ENCODE measurements at places on chromosomes 1 and 21. TPM values are rescaled to one million over a fixed set of nuclear protein-coding genes. Genes with fewer than 3 reads are reported as not detected.

C1orf87 gene
- total RNA-seq = not detected

- peaks cover 21% of the 10 kb centered on the region for H3K27me3 ChIP-seq
- no peak overlapping the region for H3K4me3 ChIP-seq
- H3K4me1 ChIP-seq = no peaks in the 10 kb centered on the region
- no peak overlapping the region for H3K27ac ChIP-seq
- H3K36me3 ChIP-seq = no peaks in the 10 kb centered on the region
Measured at GRCh38 chr1:224087286-224087794, 26.6 kb upstream of the FBXO28 start.

DNA sequence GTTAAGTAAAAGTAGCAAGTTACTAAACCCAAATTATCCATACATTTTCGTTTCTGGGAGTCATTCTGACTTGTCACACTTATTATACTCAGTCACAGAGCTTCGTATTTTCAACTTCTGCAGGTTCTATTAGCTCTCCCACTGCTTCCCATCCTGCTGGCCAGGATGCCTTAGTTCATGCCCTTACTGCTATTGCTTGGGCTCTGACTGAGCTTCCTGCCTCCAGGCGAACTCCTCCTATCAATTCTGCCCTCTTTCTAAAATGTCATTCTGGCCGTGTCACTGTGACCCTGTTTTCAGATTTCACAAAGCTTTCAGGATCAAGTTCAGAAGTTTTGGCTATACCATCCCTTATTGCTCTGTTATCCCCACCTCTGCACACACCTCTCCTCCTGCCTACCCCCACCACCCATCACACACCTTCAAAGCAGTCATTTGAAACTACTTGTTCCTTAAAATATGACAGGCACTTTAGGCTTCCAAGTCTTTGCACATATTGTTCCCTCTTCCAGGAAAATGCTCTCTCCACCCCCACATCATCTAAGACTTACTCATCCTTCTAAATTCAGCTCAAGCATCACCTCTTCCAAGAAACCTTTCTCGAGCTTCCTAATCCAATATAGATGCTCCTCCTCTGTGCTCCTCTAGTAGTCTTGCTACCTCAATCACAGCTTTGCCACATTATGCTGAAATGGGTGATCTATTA, 278.0 kb downstream of the BRINP2 start:
- DNase-seq = no peak
- H3K36me3 ChIP-seq = no peaks in the 10 kb centered on the region
- H3K27me3 ChIP-seq = no peaks in the 10 kb centered on the region
- H3K4me1 ChIP-seq = no peaks in the 10 kb centered on the region

GRCh38 chr1:190179817-190180216, 297.8 kb downstream of the BRINP3 start:
- no peak for DNase-seq
- H3K36me3 ChIP-seq = no peaks in the 10 kb centered on the region
- H3K4me3 ChIP-seq = no peak overlapping the region
- no peaks in the 10 kb centered on the region for H3K27me3 ChIP-seq

KRTAP23-1 gene
- total RNA-seq = not detected

GRCh38 chr1:98555814-98556213, 105.7 kb upstream of the SNX7 start:
- no peaks in the 10 kb centered on the region for H3K36me3 ChIP-seq
- no peaks in the 10 kb centered on the region for H3K27me3 ChIP-seq
- no peaks in the 10 kb centered on the region for H3K4me1 ChIP-seq
- no peak overlapping the region for H3K4me3 ChIP-seq

RGL1 gene
- total RNA-seq = 2.8 TPM

CAPN8 gene
- total RNA-seq = not detected

- H3K4me1 ChIP-seq = no peaks in the 10 kb centered on the region
- H3K4me3 ChIP-seq = no peak overlapping the region
- H3K36me3 ChIP-seq = no peaks in the 10 kb centered on the region
- H3K27me3 ChIP-seq = peaks cover 2% of the 10 kb centered on the region
Measured at GRCh38 chr1:204873176-204873575, 2.5 kb downstream of the NFASC start.

GRCh38 chr1:207366022-207366421, 44.5 kb downstream of the CD55 start:
- no peak overlapping the region for H3K27ac ChIP-seq
- DNase-seq = no peak
- H3K27me3 ChIP-seq = no peaks in the 10 kb centered on the region
- H3K4me1 ChIP-seq = no peaks in the 10 kb centered on the region
- peaks cover 7% of the 10 kb centered on the region for H3K36me3 ChIP-seq

GRCh38 chr21:17900281-17900989, 81.3 kb upstream of the C21orf91 start:
- no peak overlapping the region for H3K4me3 ChIP-seq
- no peak for DNase-seq
- peaks cover 14% of the 10 kb centered on the region for H3K36me3 ChIP-seq

SPRR3 gene
- not detected for total RNA-seq

DNA sequence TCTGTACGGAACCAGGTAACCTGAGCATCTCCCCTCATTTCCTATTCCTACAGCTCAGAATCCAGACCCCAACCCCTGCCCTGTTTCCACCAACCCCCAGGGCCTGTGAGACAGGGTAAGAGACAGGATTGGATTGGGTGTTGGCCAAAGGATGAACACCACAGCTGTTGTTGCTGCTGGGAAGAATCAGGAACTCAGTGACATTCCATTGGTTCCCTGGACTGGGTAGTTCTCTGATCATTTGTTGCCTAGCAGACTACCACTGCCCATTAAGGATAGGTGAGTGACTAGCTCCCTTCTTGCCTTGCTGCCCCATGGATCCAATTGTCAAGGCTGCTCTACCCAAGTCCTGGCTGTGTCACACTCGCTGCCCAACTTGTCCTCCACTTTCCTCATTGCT, 10.0 kb downstream of the NCSTN start:
- no peaks in the 10 kb centered on the region for H3K27me3 ChIP-seq
- peaks cover 62% of the 10 kb centered on the region for H3K36me3 ChIP-seq
- no peak for DNase-seq
- no peak overlapping the region for H3K4me3 ChIP-seq
- H3K4me1 ChIP-seq = peaks cover 6% of the 10 kb centered on the region

DNA sequence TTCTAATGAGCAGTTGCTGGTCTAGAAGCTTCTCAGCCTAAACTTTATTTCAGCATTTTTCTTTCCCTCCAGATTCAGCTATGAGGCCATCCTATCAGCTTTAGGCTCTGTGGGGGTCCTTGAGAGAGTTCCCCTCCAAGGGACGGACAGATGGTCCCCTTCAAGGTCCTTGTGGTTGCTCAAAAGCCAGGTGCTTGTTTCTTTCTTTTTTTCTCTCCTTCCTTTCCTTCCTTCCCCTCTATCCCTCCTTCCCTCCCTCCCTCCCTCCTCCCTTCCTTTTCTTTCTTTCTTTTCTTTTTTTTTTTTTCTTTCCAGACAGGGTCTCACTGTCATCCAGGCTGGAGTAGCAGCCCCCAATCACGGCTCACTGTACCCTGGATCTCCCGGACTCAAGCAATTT, 1.2 kb upstream of the IL6R start:
- peaks cover 62% of the 10 kb centered on the region for H3K4me1 ChIP-seq
- no peak overlapping the region for H3K27ac ChIP-seq
- peaks cover 2% of the 10 kb centered on the region for H3K27me3 ChIP-seq
- DNase-seq = no peak

DNA sequence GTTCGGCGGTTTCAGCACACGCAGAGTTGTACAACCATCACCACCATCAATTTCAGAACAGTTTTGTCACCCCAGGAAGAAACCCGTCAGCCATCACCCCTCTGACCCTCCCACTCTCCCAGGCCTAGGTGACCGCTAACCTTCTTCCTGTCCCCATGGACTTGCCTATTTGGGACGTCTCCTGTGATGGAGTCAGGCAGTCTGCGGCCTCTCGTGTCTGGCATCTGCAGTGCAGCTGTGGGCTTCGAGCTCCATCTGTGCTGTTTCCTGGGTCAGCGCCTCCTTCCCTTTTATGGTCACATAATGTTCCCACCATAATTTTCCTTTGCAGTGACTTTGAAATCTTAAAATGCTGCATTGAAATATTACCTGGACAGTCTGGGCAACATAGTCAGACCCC, 24.4 kb downstream of the SLC45A1 start:
- no peak overlapping the region for H3K27ac ChIP-seq
- H3K36me3 ChIP-seq = no peaks in the 10 kb centered on the region
- no peaks in the 10 kb centered on the region for H3K27me3 ChIP-seq
- H3K4me3 ChIP-seq = no peak overlapping the region
- no peak for DNase-seq

GRCh38 chr1:231177226-231177625, 15.4 kb downstream of the TRIM67 start:
- no peaks in the 10 kb centered on the region for H3K4me1 ChIP-seq
- no peak for DNase-seq
- no peaks in the 10 kb centered on the region for H3K36me3 ChIP-seq
- no peak overlapping the region for H3K4me3 ChIP-seq
- H3K27me3 ChIP-seq = peaks cover 37% of the 10 kb centered on the region

GRCh38 chr21:37339552-37339939, 27.0 kb upstream of the DYRK1A start:
- no peak overlapping the region for H3K27ac ChIP-seq
- H3K36me3 ChIP-seq = no peaks in the 10 kb centered on the region
- peaks cover 9% of the 10 kb centered on the region for H3K27me3 ChIP-seq
- no peak for DNase-seq
- peaks cover 5% of the 10 kb centered on the region for H3K4me1 ChIP-seq
- no peak overlapping the region for H3K4me3 ChIP-seq

DNA sequence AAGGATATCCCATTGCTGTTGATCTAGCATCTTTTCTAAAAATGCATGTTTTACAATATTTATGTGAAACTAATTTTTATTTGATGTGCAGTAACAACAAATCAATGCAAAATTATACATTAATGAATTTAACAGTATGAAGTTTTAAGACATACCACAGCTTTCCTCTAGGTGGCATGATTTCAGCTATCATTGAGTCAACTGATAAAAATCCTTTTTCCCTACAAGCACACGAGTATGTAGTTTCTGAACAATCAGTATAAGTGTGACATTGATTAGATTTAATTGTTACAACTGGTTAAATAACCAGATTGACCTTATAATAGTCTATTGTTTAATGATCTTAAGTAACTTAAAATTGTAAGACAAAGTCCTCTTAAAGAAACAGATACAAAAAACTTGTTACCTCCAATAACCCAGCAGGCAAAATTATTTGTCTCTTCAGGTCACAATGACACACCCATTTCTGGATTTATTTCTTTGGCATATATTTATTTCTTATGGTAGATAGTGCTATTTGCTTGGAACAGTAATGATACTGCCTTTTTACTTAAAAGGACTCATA, 5.8 kb upstream of the TGFB2 start:
- no peak overlapping the region for H3K27ac ChIP-seq
- H3K4me1 ChIP-seq = peaks cover 5% of the 10 kb centered on the region
- no peak overlapping the region for H3K4me3 ChIP-seq
- no peak for DNase-seq

DNA sequence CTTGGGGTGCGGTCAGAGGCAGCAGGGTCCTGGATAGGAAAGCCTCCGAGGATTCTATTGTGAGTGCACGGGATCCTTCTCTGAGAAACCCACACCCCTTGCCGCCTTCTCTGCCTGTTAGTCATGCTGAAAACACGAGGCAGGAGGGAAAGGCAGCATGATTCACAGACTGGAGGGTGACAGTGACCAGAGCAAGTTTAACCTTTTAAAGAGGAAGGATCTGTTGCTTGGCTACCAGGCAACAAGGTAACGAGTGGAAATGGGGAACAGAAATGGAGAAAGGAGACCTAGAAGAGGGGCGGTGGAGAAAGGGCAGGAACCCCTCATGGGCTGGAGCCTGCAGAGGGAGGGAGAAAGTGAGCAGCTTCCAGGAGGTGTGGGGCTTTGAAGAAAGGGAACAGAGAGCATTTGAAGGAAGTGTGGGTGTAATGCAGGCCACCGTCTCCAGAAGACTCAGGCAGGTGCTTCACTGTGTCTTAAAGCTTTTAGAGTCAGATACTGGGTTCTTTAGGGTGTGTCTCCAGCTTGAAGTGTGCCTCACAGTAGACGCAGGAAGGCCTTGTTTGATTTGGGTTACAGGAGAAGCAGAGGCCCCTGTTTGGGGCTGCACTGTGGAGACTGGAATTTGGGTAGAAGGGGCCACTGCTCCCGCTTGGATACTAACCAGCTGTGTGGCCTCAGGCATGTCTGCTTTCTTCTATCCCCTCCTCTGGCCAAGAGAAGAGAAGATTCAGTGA, 19.1 kb downstream of the OPTC start:
- H3K4me1 ChIP-seq = peaks cover 30% of the 10 kb centered on the region
- H3K36me3 ChIP-seq = peaks cover 1% of the 10 kb centered on the region
- H3K4me3 ChIP-seq = peak overlapping the region; percentile 50

- no peak overlapping the region for H3K27ac ChIP-seq
- H3K4me1 ChIP-seq = peaks cover 22% of the 10 kb centered on the region
- H3K36me3 ChIP-seq = peaks cover 21% of the 10 kb centered on the region
- no peaks in the 10 kb centered on the region for H3K27me3 ChIP-seq
- no peak overlapping the region for H3K4me3 ChIP-seq
Measured at GRCh38 chr1:88877382-88877825, 14.0 kb downstream of the GTF2B start.
